ENCODE measurements at places on chromosomes 2 and 18.

- no peak overlapping the region for H3K27ac ChIP-seq
- no peaks in the 10 kb centered on the region for H3K4me1 ChIP-seq
- no peaks in the 10 kb centered on the region for H3K36me3 ChIP-seq
- H3K4me3 ChIP-seq = no peak overlapping the region
- no peak for DNase-seq
These were observed 23.8 kb downstream of the TPO start for GRCh38 chr2:1437101-1437500.

DNA sequence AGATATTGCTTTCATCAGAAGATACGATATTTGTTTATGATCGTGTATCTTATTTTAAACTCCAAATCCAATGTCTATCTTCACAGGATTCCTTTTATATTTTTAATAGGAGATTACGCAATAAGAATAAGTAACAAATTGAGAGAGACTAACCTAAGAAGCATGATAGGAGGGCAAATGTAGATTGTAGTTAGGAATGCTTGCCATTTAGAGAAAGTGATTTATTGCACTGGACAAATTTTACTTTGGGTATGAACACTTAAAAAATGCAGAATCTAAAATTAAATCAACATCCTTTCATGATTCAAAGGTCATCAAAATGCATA lies 563.4 kb upstream of the POU3F3 start:
- H3K27me3 ChIP-seq = no peaks in the 10 kb centered on the region
- no peaks in the 10 kb centered on the region for H3K36me3 ChIP-seq
- DNase-seq = no peak

DNA sequence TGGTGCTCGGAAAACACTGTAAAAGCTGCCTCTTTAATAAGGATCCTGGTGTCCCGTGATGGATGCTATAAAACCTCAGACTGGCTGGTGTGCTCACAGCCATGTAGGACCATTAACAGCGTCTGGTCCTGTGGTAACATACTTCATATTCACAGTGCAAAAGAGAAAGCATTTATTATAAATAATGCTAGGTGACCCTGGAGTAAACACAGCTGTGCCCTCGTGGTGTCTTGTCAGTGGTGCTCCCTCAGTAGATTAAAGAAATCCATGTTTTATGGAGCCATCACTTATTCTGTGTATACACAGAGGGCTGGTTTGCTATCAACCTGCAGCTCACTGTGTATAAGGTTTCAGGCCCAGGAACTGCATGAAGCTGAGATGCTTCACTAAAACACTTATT lies 106.9 kb downstream of the CDK15 start:
- no peak overlapping the region for H3K27ac ChIP-seq
- no peaks in the 10 kb centered on the region for H3K27me3 ChIP-seq
- H3K4me3 ChIP-seq = no peak overlapping the region
- no peaks in the 10 kb centered on the region for H3K36me3 ChIP-seq

- no peaks in the 10 kb centered on the region for H3K27me3 ChIP-seq
- no peak overlapping the region for H3K4me3 ChIP-seq
These were observed 43.5 kb downstream of the SLC14A2 start for GRCh38 chr18:45658756-45659155.

GRCh38 chr2:45930396-45930792 lies 278.9 kb downstream of the PRKCE start:
- no peak overlapping the region for H3K4me3 ChIP-seq
- H3K4me1 ChIP-seq = peaks cover 5% of the 10 kb centered on the region
- no peak for DNase-seq
- no peaks in the 10 kb centered on the region for H3K27me3 ChIP-seq

GRCh38 chr2:108616318-108616717 lies 82.0 kb downstream of the LIMS1 start:
- H3K4me3 ChIP-seq = no peak overlapping the region
- H3K27me3 ChIP-seq = no peaks in the 10 kb centered on the region
- peak overlapping the region; percentile 86 for H3K27ac ChIP-seq
- peaks cover 92% of the 10 kb centered on the region for H3K4me1 ChIP-seq
- peaks cover 2% of the 10 kb centered on the region for H3K36me3 ChIP-seq

Measured in activated CD4-positive, alpha-beta memory T cell treated with anti-CD3 and anti-CD28 coated beads for 36 hours (primary cell).